ENCODE measurements at places on chromosomes 1 and 21.

DNA sequence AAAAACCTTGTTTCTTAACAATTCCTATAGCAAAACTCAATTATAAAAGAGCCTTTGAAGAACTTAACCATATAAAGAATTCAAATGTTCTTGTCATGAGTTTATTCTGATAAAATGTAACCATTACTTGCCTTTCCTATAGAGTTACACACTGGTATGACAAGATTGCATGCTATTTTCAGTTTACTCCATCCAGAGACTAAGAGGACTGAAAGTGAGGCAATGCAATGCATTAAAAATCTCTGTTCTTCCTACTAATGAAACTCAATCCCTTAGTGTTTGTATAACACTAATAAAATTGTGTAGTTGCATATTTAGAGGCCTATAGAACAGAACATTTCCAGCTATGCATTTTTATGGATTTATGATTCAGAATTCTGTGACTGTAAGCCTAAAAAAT lies 88.1 kb downstream of the COP1 start:
- DNase-seq = no peak

GRCh38 chr1:25553749-25554429 lies 10.5 kb downstream of the LDLRAP1 start:
- no peak for DNase-seq

DNA sequence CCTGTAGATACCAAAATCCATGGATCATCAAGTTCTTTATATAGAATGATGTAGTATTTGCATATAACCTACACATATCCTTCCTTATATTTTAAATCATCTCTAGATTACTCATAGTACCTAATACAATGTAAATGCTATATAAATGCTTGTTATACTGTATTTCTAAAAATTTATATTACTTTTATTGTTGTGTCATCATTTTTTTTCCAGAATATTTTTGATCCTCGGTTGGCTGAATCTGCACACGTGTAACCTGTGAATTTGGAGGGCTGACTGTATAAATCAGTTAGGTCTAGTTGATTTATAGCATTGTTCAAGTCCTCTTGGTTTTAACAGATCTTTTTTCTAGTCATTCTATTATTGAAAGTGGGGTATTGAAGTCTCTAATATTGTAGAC lies 23.3 kb downstream of the OBSCN start:
- no peak for DNase-seq

DNA sequence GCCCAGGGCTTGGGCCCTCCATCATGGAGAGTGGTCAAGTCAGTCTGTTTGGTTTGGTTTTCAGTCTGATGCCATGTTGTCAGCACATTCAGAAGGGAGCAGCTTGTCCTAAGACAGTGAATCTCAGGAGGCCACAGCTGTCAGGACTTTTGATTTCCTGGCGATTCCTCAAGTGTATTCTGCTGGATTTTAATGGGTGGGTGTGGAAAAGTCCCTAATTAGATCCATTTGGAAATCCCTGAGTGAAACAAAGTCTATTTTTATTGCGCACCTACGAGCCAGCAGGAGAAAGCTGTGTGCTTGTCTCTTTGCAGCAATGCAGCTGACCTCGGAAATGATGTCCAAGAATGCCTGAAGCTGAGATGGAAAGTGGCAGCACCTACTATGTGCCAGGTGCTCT lies 21.6 kb upstream of the FHAD1 start:
- no peak for DNase-seq

DNA sequence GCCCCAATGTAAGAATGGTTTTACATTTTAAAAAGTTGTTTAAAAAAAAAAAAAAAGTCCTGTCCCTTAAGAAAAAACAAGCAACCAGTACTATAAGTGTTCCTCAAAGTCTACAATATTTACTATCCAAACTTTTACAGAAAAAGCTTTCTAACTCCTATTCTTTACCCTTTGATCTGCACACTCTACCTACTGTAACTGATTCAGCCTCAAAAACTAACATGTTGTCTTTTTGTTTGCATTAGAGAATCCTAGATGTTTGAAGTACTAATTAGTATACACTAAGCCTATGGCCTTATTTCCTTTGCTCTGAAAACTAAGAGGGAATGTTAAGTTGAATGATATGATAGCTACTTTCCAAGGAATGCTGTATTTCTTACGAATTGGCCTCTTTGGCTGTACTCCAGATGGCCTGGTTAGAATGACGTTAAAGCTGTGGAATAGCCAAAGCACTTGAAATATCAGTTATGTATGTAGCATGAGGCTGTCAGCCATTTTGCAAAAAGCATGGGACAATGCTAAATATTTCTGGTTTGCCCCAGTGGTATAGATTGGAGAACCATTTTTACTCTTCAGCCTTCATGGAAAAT lies 234.8 kb downstream of the GPR52 start:
- DNase-seq = no peak

DNA sequence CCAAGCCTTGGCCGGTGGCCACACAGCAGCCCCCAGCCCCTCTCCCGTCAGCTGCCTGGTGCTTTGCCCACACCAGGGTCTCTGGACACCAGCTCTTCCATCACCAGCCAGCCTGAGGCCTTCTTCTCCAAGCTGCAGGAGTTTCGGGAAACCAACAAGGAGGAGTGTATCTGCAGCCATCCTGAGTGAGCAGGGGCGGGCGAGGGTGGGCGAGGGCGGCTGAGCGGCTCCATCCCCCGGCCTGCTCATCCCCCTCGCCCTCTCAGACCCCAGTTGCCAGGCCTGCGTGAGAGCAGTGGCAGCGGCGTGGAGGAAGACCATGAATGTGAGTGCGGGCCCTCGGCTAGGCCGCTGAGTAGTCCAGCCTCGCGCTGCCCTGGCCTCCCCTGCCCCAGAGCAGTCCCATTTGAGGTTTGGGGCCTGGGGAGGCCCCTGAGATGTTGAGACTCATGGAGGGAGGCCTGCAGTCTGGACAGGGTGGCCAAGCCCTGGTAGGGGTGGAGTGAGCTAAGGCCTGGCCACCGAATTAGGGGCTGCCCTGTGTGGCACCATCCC lies 9.7 kb downstream of the MIIP start:
- no peak for DNase-seq

DNA sequence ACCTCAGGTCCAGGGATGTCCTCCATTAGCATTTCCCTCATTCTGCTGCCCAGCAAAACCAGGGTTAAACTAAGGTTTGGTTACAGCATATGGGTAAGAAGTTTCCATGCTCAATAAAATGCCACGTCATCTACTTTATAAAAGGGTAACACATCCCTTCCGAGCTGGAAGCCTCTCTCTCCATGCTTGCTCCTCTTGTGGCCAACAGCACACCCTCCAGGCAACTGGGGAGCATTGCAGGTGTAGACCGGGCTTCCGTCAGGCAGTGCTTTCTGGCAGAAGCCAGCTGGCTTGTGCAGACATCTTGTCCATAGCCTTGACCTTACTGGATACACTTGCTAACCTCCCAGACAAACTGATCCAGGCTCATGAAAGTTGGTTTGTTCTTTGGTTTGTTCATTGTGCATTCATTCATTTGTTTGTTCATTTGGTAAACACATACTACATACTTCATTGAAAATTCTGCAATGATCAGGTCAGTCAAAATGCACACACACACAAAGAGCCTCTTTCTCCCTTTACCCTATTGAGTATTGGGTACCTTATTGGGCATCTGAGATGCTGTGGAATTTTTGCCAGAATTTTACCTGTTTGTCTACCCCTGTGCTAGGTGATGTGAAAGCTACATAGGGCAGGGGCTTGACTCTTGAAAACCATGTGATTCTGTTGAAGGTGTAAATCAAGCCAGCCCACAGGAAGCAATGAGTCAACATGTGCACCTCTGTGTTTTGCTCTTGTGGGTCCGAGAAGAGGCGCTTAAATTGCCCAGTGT lies 422.8 kb downstream of the CAMTA1 start:
- DNase-seq = no peak
